Astrocyte of the spinal cord (primary cell): ENCODE measurements at places on chromosomes 11 and 22.
A peak's percentile ranks its signal among the peaks of the same experiment; 100 is the strongest.

DNA sequence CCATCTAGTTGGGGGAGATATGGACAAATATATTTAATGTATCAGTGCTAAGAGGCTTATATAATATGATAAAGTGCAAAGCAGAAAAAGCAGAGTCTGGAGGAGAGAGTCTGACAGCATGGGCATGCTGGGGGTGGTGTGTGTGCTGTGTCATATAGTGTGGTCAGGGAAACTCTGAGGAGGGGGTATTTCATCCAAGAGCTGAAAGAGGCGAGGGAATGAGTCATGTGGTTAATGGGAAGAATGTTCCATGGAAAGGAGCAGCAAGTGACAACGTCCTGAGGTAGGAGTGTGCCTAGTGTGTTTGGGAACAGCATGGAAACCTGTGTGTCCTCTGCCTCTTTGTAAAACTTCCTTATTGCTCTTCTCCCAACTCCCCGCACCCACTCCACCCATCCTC is 38.0 kb downstream of the EIF3F start:
- peak; percentile 48 for DNase-seq

DNA sequence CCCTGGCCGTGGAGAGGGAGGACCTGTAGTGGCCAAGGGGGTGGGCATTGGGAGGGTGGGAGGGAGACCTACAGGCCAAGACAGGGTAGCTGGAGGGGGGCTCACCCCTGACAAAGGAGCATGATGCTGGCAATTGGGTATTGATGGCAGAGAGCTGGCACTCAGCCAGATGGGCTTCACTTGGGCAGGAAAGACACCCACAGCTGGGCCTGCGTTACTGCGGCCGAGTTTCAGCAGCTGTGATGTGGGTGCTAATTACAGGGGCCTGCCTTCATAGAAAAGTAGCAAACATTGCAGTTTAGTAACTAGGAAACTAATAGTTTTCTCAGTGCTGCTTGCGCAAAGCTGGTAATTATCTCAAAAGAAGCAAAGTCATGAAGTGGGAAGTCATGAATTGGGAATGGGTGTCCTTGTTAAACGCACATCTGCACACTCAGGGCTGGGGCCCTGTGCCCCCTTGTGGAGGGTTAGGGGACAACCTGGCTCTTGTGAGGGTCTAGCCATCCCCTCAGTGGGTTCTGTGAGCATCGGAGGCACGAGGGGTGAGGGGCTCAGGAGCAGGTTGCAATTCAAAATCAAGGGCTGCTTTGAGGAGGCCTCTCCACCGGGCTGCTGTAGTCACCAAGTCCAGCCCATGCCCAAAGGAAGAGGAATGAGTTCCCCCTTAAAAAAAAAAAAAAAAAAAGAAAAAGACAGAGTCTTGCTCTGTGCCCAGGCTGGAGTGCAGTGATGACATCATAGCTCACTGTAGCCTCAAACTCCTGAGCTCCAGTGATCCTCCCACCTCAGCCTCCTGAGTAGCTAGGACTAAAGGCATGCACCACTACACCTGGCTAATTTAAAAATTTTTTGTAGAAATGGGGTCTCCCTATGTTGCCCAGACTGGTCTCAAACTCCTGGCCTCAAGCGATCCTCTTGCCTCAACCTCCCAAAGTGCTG is 24.4 kb upstream of the TXNRD2 start:
- no peak for DNase-seq

DNA sequence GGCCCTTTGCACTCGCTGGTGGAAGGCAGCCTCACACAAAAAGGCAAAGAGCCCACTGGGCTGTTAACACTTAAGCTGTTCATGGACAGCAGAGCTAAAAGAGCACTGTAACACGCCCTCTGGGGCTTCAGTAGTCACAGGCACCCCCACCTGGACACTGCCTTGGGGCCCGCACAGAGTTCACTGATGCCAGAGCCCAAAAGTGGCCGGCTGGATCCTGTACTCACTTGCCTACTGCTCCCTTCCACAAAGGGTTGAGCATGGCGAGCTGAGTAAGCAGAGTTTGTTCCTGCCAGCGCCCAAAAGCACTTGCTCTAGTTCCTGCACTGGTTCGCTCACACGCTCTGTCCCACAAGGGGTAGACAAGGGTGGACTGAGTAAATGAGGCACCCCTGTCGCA is 78.8 kb downstream of the RELT start:
- DNase-seq = no peak

DNA sequence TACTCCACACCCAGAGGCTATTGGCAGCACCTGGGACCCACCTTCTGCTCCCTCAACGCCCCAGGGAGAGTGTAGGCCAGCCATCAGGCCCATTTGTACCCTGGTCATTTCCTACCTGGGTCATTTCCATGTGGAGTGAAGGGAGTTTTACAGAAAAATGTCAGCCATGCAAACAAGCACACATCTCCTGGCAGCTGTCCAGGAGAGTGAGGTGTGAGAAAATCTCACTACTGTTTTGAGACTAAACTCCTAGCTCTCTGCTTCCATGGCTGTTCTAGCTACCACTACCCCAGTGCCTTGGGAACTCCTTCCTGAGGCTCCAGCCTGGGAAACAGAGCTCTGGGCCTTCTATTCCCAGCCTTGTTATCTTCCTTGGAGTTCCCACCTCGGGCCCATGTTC is 2.8 kb upstream of the TMPRSS13 start:
- no peak for DNase-seq

DNA sequence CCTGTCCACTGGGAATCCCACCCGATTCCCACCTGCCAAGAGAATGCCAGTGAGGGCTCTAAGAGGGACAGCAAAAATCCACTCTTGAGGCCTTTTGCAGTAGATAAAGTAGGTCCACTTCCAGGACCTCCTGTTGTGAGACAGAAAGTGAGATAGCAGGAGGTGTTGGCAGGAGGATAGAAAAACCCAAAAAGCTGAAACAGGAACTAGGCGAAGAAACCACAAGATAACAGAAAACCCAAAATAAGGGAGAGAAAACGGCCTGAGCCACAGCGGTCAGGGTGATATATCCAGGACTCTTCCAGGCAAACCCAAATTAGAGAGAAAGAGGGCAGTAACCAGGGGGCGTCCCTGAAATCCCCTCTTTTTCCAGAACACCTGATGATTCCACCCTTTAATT is 79.7 kb upstream of the LINC01488 start:
- DNase-seq = no peak

GRCh38 chr22:19038164-19038546 is 84.1 kb downstream of the DGCR2 start:
- DNase-seq = no peak

DNA sequence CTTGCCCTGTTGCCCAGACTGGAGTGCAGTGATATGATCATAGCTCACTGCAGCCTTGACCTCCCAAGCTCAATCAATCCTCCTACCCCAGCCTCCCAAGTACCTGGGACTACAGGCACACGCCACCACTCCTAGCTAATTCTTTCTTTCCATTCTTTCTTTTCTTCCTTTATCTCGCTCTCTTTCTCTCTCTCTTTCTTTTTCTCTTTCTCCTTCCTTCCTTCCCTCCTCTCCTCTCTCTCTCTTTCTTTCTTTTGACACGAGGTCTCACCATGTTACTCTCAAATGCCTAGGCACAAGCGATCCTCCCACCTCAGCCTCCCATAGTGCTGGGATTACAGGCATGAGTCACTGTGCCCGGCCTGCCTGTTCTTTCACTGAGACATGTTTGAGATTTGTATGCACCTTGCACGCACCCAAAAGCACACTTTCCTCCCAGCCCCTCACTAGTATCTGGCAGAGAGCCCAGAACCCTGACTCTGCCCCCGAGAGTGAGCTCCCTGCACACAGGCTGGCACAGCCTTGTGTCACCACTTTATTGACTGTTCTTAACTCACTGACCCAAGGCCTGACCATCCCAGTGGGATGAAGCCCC is 56.8 kb downstream of the CD6 start:
- DNase-seq = no peak

DNA sequence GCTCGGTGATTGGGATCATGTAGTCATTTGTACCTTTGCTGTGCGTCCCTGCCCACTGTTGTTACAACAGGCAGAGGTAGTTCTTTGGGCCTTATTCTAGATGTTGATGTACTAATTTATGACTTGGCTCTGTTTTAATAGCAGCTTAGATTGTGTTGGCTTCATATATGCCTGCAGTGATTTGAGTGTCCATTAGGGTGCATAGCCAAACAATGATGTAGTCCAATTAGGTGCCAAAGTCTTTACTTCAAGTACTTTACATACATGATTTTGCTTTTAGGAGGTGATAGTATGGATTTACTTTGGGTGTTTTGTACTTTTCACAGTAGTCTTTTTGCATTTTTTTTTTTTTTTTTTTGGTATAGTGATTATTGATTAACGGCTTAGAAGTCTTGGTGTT is 46.4 kb downstream of the PPP6R3 start:
- no peak for DNase-seq

GRCh38 chr22:17492247-17492646 is 71.1 kb upstream of the SLC25A18 start:
- DNase-seq = no peak

GRCh38 chr11:94593030-94593429 is 25.9 kb downstream of the PIWIL4 start:
- DNase-seq = no peak
